CD4-positive, alpha-beta T cell treated with Interleukin-17A for 4 hours (primary cell): ENCODE measurements at places on chromosomes 4 and X.

DNA sequence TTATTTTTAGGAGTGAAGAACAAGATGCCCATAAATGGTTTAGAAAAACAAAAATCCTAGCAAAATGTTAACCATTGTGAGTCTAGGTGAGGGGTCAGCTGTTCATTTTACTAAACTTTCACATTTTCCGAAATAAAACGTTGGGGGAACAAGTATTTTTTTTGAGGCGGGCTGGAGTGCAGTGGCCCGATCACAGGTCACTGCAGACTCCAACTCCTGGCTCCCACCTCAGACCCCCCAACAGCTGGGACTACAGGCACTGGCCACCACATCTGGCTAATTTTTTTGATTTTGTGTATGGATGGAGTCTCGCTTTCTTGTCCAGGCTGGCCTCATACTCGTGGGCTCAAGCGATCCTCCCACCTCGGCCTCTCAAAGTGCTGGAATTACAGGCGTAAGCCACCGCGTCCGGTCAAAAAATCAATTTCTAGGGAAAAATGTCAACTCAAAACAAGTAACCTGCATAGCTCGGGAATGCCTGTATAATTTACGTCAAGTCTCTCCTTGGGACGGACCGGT lies 742 bp upstream of the TAF1 start:
- DNase-seq, result no peak

DNA sequence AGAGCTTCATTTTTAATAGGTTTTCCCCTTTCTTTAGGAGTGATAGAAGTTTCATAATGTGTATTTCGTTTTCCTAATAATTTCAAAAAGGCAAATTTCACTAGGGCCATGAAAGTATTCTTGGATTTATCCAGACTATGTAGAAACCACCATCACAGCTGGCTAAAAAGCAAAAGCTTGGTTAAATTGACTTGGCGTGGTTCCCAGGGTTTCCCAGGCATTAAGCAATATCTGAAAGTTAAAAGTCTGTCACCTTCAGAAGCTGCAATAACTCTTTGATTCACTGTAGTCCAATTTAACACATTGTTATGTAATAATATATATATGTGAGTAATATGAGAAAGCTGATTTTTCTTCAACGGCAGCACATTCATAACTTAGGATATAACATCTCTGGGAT lies 38.3 kb downstream of the NDNF start:
- DNase-seq, result no peak

GRCh38 chr4:127917151-127917550 lies 36.5 kb downstream of the PLK4 start:
- DNase-seq, result no peak

DNA sequence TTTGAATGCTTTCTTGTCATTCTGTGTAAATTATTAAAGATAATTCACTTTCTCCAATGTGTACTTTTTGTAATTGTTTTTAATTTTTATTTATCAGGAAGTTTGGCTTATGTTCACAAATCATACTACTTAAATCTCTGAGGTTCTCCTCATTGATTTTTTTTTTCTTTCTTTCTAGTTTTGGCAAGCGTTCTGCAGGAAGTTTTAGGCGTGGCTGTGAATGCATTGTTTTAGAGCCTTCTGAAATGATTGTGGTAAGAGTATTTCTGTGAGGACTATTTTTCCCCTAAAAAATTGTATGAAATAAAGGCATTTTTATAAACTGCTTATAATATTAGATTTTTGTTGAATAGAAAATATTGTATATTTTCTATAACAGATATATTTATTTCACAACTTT lies 135.8 kb downstream of the RAPGEF2 start:
- no peak for DNase-seq

- peak; percentile 12 for DNase-seq
Observed at GRCh38 chr4:152189451-152190179, 346.3 kb downstream of the FBXW7 start.

GRCh38 chr4:6110681-6111353 lies 89.5 kb downstream of the JAKMIP1 start:
- no peak for DNase-seq

DNA sequence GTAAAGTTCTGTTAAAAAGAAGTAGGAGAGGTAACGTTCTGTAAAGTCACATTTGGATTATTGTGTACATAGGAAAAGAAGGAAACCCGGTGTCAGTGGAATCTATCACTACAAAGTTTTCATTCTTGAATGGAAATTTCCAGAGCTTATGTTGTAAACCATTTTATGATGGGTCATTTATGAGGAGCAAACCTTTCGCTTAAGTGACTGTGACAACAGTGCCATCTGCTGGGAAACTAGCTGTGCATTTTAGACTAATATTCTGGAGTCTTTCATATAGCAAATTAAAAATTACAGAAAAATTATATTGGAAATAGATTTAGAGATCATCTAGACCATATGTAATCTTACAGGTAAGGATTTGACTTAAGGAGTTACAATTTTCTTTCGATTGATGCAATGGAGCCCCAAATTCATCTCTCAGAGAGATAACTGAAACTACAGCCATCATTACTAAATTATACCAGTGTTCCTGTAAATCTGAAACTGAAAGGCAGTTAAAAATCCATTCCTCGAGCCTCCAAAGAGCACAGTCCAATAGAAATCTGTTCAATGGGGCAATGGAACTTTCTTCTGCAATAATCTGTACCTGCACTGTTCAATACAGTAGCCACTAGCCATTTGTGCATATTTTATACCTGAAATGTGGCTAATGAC lies 26.9 kb downstream of the ASB9 start:
- DNase-seq, result peak; percentile 57

DNA sequence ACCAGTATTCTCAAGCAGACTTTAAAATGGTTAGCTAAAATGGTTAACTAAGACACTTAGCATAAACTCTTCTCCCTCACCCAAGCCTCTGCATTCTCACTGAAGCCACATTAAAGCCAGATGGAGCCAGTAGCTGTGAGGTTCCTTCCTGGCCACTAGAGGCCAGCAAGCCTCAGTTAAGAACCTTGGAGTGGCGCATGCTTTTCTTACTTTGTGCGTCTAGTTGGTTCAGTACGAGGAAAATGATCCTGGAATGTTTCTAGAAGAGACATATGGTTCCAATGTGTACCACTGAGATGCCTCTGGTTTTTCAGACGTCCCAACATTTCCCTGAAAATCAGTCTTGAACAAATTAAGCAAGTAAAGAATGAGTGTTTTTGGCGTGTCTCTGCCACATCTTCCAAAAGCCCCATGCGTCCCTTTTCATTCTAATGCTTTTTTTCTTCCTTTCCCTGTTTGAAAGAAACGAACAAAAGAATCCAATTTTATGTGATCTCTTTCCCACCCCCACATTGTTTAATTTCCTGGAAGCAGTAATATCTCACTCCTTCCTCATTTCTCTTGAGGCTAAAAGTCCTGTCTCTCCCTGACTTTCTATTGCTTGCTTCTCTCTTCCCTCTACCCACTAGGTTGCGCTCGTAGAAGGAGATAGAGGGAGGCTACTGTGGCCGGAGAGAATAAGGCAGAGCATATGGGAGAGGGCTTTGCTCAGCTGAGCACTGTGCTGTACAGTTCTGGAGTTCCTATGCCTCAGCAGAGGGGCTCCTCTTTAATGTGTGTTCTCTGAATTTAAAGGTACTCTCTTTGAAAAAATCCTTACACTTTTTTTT lies 82.9 kb upstream of the TAB3 start:
- DNase-seq, result peak; percentile 25

DNA sequence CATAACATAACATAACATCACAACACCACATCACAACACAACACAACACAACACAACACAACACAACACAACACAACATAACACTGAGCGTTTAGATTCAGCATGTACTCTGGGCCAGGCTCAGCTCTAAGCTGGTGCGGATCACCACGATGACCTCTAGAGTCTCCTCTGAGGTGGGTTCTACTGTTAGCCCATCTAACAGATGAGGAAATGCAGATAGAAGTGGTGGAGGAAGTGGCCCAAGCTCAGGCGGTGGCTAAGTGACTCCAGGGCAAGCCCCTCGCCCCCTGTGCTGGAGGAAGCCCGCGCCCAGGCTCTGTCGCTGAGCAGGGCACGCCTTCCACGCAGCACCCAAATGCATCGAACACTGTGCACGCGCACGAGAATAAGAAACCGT lies 45.3 kb upstream of the CDKN2AIP start:
- DNase-seq, result no peak

DNA sequence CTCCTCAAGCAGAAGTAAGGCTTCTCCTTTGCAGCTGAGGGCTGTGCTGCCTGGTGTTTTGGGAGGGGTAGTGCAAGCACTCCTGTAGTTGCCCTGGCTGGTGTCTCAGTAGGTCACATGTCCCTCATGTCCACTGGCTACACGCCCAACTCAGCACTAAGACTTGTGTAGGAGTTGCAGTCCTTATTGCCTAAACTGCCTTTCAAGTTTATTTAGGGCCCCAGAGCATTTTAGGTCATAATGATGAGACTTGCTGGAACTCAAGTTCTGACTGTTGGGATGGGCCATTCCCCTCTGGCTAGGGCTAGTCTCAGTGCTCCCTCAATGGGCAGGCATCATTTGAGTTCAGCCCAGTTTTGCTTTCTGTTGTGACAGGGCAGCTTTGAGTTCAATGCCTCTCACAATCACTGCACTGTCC lies 44.1 kb downstream of the PPM1K start:
- no peak for DNase-seq
